CD4-positive, alpha-beta T cell treated with Interleukin-17A for 4 hours (primary cell): ENCODE measurements at places on chromosomes 6 and 20.

- no peak for DNase-seq
Observed at GRCh38 chr6:50213146-50213545, 163.4 kb upstream of the DEFB112 start.

DNA sequence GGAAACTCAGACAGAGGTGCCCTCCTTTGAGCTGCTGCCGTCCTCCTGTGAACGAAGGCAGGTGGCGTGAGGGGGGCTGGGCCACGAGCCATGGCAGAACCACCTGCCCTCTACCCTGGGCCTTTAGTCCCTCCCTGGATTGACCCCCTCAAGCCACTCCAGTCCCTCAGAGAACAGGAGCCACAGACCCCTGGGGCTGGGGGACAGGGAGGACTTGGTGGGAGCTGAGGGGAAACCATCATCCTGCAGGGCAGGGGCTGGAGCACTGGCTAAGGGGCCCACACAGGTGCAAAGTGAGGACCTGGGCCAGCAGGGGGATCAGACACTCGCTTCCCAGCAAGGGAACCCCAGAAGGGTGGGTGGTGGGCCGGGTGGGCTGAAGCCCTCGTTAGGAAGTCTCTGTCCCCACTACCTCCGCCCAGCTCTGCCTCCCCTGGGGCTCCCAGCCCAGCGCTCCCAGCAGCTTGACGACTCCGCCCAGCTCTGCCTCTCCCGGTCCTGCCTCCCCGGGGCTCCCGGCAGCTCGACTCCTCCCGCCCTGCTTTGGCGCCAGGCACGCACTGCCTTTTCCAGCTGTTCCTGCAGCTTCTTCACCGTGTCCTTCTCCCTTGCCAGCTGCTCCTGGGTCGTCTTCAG, 44.4 kb downstream of the DSTN start:
- DNase-seq, result no peak

DNA sequence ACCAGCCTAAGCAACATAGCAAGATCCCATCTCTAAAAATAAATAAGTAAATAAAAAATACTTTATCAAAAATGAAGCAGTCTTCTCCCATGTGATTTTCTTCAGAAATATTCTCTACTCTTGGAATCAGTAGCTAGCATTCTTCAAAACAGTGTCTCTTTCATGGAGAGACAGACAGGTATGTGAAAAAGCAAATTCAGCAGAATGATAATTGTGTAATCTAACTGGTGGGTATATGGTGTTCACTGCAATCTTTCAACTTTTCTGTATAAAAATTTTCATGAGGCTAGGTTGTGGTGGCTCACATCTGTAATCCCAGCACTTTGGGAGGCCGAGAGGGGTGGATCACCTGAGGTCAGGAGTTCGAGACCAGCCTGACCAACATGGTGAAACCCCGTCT, 7.9 kb downstream of the MRS2 start:
- no peak for DNase-seq

- DNase-seq, result no peak
Observed at GRCh38 chr6:109834131-109834530, 143.0 kb downstream of the FIG4 start.

DNA sequence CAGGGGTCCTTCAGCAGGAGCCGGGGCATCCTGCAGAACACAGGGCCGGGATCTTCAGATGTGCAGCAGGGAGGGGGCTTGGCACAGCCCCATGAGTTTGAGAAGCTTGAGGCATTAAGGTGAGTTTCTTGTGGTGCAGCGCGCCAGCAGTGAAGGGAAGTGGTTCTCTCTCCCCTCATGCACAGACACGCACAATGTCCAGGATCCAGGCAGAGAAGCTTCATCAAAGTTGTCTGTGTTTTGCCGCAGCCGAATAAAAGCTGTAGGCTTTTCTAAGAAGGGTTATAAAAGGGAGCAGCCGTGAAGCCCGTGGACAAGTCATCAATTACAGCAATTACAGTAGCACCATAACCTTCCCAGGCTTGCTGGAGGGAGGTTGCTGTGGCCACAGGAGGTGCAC, 491.0 kb upstream of the CDH4 start:
- no peak for DNase-seq

DNA sequence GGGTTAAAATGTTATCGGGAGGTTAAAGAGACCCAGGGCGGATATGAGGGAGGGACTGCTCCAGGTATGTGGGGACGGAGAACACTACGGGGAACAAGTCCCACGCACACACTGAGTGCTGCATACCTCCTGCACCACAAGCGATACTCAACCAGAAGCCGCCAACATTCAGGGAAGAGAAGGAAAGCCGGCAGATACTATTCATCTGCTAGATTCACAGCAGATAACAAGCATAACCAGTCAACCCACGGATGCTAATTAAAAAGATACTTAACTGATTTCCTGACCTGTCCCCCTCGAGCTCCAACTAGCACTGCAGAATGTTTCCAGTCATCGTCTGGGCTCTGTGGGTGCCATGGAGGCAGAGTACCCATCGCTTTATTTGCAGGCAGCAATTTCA, 45.1 kb upstream of the RPS6KA2 start:
- no peak for DNase-seq

DNA sequence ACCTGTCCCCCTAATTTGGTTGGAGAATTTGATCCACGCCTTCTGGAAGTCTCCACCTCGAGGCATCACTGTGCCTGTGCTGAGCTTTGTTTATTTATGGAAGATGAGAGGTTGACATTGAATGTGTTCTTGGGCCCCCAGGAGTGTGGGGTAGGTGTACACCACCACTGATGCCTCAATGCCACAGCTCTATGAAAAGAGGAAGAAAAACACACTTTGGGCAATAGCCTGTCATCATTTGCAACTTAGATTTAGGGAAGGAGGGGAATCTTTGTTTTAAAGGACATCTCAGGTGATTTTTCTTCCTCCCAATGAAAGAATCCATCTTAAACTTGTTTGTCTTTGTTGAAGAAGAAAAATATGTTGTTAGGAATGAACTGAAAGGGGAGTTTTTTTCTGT, 42.6 kb downstream of the TBC1D7 start:
- no peak for DNase-seq

- no peak for DNase-seq
Observed at GRCh38 chr6:108562503-108562993, 1.8 kb downstream of the FOXO3 start.

GRCh38 chr20:58965270-58966064, 15.6 kb upstream of the NELFCD start:
- DNase-seq, result no peak

DNA sequence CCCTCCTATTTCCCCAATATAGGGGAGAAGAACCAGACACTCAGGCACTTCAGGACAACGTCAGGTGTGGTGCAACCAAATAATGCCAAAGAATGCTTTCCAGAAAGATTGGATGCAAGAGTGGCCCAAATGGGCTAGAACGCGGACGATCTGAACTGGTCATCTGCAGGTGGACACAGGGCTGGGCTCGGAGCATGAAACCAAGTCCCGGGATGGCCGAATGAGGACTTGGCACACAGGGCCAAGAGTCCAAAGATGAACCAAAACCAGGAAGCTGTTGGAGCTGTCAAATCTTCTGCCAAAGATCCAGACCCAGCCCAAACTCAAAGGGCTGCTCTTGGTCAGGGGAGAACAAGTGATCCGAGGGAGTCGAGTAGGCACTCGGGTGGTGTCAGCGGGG, 143.9 kb upstream of the ARID1B start:
- no peak for DNase-seq

GRCh38 chr6:26383624-26384417, 913 bp downstream of the BTN2A2 start:
- DNase-seq, result peak; percentile 41

DNA sequence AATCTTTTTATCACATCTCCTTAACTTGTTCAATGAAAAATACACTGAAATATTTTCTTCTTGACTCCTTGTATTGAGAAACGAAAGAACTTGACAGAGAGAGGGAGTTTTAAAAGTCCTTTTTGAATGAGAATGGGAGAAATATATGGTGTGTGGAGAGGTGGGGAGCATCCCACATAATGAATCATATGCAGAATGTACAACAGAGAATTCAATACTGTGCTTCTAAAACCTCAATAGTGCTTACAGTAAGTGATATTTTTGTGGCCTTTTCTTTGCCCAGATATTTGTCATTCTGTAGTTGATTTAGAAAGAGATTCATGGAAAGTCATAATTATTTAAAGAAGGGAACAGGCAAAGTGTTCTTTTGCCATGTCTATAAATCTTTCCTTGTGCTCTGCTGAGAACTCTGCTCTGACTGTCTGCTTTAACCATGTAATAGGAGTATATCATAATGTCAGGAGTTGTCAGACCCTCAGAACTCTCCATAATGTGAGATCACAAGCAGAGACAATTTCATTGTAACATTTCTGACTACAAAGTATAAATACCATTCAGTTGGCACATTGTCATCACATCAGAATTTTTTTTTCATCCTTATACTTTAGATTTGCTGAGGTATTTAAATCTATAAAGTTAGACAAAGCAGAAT, 32.8 kb upstream of the HS3ST5 start:
- DNase-seq, result no peak

- DNase-seq, result no peak
Observed at GRCh38 chr20:33348136-33348937, 53.0 kb downstream of the CDK5RAP1 start.

GRCh38 chr6:37602801-37603200, 94.9 kb downstream of the MDGA1 start:
- no peak for DNase-seq

DNA sequence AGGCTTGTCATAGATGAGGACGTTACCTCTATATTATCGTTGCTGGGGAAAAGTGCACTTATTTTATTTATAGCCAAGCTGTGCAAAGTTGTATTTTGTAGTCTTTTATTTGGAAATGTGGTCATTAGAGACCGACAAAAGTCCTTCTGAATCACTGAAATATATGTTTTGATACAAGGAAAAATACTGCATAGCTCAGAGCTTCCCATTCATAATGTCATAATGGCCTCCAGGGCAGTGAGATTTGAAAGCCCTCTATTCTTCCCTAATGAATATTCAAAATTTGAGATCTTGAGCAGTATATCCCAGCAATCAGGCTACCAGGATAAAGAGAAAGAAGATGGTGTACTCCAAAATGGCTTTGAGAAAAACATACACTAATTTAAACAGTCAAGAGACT, 64.6 kb downstream of the CAP2 start:
- no peak for DNase-seq

DNA sequence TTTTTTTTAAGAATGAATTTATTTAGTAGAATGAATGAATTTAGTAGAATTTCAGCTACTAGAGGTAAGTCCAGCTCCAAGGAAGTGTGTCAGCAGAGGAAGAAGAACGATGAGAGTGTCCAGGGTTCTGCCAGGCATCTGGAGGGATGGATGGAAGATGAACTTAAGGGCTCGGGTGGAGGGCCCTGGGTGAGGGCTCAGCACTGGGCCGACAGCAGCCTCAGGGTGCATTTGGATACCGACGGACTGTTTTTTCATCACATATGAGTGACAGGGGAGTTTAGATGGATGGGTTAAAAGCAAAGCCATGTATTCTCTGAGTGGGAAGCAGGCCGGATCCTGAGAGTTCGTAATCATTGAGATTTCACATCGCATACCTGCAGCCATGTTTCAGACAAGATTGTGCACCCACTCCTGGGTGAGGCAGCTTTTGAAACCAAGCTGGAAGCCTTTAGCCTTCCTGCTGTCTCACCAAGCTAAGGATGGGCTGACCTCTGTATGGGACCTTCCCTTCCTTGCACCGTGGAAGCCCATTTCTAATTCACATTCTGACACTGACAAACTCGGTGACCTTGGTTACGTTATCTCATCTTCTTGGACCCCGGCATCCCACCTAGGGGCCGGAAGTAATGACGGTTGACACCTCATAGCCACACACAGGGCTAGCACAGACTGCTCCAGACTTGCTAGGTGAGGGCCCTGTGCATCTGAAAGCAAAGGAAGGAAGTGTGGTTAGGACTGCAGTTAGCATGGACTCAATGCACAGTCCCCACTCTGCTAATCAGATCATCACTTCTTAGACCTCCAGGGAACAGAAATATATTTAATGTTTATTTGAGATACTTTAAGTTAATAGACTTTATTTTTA, 228.5 kb downstream of the SLC24A3 start:
- DNase-seq, result no peak

DNA sequence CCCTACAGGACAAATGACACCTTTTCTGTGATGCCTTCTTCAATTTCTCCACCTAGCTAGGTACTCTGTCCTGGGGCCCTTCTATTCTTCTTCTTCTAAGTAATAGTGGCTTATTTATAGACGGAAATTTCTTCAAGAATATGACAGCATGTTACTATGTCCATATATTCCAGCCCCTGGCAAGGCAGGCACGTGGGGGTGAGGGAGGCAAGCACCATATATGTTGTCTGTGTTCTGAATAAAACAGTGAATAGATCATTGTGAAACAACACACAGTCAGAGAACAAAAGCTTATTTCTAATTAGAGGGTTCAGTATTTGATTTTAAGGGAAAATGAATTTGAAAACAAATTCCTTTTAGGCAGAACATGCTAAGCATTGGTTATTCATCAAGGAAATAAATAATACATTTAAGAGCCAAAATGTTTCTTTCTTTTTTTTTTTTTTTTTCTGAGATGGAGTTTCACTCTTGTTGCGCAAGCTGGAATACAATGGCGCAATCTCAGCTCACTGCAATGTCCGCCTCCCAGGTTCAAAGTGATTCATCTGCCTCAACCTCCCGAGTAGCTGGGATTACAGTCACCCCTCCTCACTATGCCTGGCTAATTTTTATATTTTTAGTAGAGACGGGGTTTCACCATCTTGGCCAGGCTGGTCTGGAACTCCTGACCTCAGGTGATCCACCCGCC, 6.2 kb downstream of the HEBP2 start:
- no peak for DNase-seq
